ENCODE measurements at places on chromosomes 5 and 9.

GRCh38 chr9:124726886-124727285, 44.2 kb downstream of the NR6A1 start:
- DNase-seq: no peak

- no peak for DNase-seq
These were observed 100.6 kb upstream of the SELENOP start for GRCh38 chr5:42912184-42912798.

DNA sequence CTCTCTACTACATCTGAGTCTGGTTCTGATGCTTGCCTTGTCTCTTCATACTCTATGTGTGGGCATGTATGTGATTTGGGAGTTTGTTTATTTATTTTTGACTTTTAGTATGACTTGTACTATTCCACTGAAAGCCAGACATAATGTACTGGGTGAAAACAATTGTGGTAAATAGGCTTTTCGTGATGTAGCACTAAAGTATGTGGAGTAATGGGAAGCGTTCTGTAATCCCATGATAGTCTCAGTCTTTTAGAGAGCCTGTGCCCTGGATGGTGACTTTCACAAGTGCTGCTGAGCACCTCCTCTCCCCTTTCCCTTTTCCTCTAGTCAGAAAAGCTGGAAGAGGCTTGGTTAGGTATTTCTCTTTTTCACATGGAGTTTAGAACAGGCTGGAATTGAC, 85.8 kb upstream of the S1PR3 start:
- DNase-seq: no peak

DNA sequence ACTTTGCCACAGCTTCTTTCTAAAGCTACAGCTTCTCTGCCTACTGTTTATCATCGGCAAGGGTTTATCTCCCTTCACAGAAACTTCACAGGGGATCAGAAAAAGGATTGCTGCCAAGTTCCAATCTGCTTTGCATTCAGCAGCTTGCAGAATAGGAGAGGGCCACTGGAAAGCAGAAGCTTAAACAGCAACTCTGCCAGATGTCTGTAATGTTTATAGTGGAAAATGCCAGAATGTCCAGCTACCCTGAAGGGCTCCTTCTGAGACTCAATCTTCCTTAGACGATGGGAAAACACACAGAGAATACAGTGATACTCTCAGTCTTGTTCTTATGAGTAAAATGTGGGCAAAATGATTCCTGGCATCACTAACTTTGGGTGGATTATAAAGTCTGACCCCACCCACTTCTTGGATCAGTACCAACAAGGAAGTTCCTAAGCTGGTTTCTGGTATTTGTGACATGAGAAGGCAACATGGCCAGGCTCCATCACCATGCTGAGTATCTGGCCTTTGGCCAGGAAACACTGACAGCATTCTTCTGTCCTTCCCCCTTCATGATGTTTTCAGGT, 19.0 kb downstream of the STOM start:
- DNase-seq: peak; percentile 87

- DNase-seq: no peak
These were observed 33.8 kb upstream of the IL17B start for GRCh38 chr5:149412783-149413476.

- DNase-seq: no peak
These were observed 348.7 kb upstream of the GRIN3A start for GRCh38 chr9:102087141-102087540.

- no peak for DNase-seq
These were observed 74.5 kb upstream of the PITX1 start for GRCh38 chr5:135108569-135108968.

- no peak for DNase-seq
These were observed 377.1 kb downstream of the ACTL7B start for GRCh38 chr9:108478431-108479332.

GRCh38 chr5:65043843-65044359, 275.2 kb downstream of the CWC27 start:
- DNase-seq: no peak

- DNase-seq: no peak
These were observed 26.0 kb upstream of the C9orf72 start for GRCh38 chr9:27599102-27599869.

GRCh38 chr5:139460455-139460854, 2.1 kb downstream of the ECSCR start:
- no peak for DNase-seq

- DNase-seq: peak; percentile 38
These were observed 188.2 kb downstream of the CRB2 start for GRCh38 chr9:123544007-123544827.

GRCh38 chr5:148811756-148812155, 14.7 kb upstream of the ADRB2 start:
- no peak for DNase-seq

- no peak for DNase-seq
These were observed 31.4 kb upstream of the MYOT start for GRCh38 chr5:137836298-137836697.

DNA sequence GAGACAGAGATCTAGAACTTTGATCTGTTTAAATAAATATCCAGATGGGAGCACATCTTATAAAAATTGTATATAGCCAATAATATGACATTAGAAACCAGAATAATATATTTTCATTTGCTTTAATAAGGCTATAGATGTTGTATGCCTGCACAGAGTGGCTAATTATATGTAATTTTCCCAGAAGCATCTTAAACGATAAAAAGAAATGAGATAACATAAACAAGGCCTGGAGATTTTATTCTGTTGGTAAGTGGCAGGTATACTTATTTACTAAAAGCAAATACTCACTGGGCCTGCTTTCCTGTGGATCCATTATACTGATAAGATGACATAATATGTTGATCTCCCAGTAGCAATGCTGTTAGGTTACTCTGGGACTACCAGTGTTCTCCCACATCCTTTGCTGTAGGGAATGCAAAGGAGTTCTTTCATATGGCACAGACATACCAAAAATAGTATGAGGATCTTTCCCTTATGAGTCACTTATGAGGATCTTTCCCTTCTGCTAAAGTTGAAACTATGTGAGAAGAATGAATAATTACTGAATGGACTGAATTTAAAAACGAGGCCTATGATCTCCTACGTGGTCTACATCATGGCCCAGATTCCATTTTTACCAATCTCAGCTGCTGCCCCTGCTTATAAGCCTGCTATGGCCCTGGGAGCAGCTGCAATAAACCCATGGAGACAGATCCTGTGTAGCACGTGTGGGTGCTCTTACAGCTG, 112.1 kb downstream of the NUDT12 start:
- no peak for DNase-seq

DNA sequence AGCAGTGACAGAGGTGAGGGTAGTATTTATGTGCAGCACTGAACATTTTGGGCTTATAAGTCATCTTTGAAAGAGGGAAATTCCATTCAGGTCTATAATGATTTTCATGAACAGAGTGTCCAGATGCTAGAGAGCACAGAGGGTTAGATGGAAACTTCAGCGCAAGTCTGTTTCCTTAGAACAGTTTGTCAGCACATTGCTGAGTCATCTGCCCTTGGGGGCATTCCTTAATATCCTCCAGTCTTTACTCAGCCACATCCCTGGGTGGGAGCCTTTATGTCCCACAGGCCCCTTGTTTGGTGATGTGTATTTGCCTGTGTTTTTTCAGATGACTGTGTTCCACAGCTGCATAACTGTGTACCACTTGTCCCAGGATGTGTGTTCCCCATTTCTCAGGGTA, 138.5 kb upstream of the S1PR3 start:
- DNase-seq: peak; percentile 20

GRCh38 chr5:40616781-40617180, 62.9 kb upstream of the PTGER4 start:
- no peak for DNase-seq

- no peak for DNase-seq
These were observed 6.1 kb upstream of the AJM1 start for GRCh38 chr9:136835932-136836904.

DNA sequence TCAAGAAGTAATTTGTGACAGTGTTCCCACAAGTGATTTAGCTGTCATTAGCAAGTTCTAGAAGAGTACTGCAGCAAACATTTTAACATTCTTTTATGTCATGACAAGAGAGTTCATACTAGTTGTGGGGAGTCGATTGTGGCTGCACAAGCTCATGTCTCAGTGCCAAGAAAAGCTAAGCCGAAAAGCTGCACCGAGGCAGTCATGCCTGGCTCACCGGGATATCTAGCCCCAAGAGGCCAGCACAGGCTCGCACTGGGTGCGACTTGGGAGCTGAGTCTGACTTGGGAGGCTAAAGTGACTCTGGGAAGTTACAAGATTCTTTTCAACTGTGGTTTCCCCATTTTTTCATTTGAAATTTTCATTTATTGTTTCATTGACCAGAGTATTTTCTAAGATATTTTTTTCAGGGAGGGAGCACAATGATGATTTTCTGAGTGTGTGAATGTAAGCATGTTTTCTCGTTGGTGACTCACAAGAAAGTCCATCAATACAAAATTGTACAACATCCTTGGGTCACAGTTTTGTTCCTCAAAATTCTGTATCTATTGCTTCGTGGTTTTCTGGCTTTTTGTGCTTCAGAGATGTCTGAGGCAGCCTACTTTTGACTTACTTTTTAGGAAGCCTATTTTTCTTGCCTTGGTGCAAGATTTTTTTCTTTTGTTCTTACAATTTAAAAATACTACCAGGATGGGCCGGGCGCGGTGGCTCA, 18.7 kb downstream of the CAST start:
- DNase-seq: no peak

GRCh38 chr5:75463726-75464125, 47.7 kb downstream of the CERT1 start:
- peak; percentile 24 for DNase-seq

DNA sequence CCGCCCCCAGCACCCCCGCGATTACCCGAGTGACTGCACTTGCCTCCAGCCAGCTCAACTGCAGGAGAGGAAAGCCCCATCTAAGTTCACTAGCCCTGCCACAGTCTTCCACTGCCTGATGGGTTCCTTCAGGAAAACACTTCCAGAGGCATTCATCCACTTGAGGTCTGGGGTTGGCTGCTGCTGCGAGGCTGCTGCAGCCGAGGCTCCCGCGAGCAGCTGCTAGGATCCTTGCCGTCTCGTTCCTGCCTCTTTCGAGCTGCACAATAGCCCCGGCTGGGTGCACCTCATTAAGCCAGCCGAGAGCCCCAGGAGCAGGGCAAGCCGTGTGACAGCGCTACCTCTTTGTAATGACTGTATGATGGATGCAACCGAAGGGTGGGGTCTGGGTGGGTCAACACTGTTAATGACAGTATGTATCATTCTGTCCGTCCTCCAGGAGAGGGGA, 24.2 kb upstream of the ELAVL2 start:
- peak; percentile 44 for DNase-seq

GRCh38 chr5:173573126-173573960, 43.1 kb downstream of the BOD1 start:
- peak; percentile 60 for DNase-seq

GRCh38 chr5:125199968-125200865, 453.8 kb upstream of the ZNF608 start:
- no peak for DNase-seq

DNA sequence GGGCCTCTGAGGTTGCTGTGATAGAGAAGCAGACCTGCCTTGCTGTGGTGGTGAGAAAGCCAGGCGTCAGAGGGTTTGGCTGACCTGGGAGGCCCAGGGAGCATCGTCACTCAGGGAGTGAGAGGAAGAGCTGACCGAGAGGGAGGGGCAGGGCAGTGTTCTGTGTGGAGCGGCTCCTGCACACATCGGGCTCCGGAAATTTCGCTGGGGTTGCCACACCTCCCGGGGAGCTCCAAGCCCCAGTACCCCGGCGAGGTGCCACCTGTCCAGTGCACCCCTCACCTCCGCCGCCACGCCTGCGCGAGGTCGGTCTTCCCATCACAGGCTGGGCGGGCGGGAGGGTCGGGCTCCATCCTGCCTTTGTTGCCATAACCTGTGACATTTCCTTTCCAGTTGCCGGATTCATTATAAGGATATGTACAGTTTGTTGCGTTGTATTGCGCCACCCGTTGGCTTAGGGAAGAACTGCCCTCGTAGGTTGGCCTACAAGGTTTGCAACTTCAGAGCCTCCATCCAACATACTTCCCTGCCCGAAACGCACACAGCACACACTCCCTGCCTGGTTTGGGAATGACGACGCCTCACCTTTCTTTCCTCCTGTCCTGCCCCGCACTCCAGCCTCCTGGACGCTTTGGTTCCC, 223.2 kb downstream of the CACNA1B start:
- DNase-seq: no peak

DNA sequence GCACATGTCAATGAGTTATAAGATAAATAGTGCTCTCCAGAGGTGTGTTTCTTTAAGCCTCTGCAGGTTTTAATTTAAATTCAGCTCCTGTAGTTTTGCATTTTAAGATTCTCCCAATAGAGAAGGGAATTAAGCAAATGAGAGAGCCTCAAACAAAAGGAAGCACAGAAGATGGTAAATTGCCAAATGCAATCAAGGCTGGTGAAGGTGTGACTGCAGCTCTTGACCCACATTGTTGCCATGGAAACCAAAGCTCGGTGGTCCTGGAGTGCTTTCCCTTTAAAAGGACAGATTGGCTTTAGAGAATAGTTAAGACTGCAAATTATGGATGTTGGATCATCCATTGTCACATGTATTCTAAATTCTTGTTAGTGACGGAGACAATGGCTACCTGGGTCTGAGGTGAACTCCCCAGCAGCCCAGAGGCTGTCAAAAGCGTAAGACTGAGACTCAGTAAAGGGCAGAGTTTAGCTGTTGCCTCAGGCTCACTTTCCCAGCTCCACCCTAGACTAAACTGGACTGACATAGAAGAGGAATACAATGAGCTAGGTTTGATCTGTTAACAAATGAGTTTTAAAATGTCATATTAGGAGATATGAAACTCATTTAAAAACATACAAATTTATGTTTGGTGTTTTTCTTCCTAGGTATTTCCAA, 12.3 kb downstream of the GAPT start:
- no peak for DNase-seq

DNA sequence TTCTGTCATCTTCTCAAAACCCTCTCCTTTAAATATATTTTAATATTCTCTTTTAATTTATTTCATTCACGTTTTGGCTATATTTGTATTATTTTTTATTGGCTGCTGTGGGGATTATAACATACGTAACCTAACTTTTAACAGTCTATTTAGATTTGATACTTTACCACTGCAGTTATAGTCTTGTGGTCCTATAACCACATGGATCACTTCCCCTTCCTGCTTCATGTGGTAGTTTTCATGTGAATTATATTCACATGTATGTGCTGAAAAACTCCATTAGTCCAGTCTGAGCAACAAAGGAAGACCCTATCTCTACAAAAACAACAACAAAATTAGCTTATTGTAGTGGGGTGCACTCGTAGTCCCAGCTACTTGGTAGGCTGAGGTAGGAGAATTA, 34.3 kb downstream of the CENPP start:
- no peak for DNase-seq

DNA sequence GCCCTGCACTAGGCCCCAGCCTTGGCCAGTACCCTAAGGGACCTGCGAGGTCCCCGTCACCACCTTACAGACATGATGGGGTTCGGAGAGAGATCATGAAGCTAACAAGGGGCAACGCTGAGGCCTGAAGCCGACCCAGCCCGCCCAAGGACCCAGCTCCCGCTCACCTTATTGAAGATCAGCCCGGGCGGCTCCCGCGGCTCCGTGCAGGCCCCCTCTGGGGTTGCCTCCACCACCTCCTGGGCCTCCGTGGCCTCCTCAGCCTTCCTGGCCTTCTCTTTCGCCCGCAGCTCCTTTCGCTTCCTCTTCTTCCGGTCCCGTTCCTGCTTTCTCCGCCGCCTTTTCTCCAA, 3.6 kb downstream of the SURF6 start:
- no peak for DNase-seq

GRCh38 chr9:128078504-128079434, 10.7 kb downstream of the SLC25A25 start:
- DNase-seq: peak; percentile 31

Data from thyroid gland (tissue), 4 donors.